ENCODE measurements at places on chromosomes 16 and 17.

DNA sequence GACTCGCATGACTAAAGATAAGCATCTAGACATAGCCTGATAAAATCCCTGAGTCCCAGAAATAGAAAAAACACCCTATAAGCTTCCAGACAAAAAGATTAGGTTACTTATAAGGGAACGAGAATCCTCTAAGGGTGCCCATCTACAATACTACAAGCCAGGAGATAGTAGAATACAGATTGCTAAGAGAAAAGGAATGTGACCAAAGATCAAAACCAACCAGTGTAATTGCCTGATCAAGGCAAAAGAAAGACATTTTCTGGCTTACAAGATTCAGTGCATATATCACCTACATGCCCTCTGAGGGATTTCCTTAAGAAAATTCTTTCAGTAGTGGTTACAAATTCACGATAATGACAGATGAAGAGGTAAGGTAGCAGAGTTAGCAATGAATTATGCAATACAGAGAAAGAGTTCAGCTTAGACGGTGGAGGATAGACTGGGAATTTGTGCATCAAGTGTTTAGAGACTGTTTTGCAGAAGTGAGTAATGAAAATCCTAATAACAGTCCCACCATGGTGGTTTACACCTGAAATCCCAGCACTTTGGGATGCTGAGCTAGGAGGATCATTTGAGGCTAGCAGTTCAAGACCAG is 35.0 kb downstream of the BCL7C start:
- DNase-seq = no peak

DNA sequence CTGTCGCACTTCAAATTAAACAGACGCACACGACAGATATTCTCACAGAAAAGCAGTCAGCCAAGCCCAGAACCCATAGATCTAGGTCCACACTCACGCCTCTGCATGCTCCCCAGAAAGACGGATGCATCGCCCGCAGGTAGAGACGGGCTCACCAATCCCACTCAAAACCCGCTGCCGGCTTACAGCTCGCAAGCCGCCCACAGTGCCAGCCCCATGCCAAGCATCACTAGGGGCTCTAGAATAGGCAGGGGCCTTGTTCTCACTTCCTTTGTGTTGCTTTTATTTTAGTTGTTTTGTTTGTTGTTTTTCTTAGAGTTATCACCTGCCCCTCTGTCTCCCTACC is 336 bp upstream of the BMERB1 start:
- DNase-seq = no peak

- DNase-seq = peak; percentile 64
Observed at GRCh38 chr16:1960665-1961630, 1.6 kb downstream of the NDUFB10 start.

GRCh38 chr17:382644-383533 is 30.3 kb upstream of the RPH3AL start:
- DNase-seq = peak; percentile 6

GRCh38 chr16:80968386-80969113 is 38.1 kb downstream of the CMC2 start:
- peak; percentile 85 for DNase-seq

DNA sequence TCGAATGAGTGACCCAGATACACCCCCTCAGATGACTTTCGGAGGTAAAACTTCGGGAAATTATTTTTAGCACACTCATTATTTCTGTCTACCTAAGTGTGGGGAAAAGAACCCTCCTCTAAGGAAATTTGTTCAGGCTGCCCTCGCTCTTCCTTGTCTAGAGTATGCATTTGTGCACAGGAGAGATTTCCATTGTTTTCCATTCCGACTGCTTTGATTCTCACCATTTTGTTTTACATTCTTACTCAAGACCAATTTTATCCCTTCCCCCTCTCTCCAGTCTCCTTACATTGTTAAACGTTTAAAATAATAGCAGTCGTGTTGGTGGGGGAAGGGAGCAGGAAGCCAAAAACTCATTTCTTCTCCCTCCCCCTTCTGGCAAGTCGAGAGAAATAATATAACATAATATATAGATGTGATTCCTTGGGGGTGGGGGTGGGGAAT is 1.5 kb upstream of the CHD3 start:
- no peak for DNase-seq

DNA sequence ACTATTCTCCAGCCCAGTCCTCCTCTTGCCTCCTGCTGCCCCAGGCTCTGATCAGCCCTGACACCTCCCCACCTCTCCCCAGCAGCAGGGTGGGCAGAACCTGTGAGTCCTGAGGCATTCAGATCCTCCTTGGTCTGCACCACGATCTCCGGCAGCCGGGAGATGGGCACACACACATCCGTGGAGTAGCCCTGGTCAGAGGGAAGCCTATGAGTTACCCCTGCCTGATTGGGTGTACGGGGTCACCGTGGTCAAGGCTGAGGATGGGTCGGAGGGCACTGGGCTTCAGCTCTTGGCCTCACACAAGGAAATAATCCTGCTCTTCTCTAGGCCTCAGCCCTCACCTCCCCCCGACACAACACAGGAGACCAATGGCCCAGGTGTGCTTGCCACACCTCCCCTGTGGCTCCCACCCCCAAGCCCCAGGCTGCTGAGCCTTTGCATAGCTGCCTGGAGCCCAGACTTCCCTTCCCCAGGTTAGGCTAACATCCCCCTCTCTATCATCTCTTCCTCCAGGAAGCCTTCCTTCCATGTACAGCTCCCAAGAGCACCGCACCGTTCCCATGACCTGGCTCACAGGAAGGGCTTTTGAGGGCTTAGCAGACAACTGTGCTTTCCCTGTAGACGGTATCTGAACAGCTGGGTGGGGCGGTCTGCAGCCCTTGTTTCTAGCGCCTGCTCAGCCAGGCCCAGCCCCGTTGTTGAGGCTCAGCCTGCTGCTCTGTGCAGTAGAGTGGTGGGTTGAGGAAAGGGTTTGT is 3.7 kb downstream of the LDHD start:
- DNase-seq = no peak

- peak; percentile 63 for DNase-seq
Observed at GRCh38 chr17:66715745-66716156, 119.2 kb upstream of the CACNG5 start.

DNA sequence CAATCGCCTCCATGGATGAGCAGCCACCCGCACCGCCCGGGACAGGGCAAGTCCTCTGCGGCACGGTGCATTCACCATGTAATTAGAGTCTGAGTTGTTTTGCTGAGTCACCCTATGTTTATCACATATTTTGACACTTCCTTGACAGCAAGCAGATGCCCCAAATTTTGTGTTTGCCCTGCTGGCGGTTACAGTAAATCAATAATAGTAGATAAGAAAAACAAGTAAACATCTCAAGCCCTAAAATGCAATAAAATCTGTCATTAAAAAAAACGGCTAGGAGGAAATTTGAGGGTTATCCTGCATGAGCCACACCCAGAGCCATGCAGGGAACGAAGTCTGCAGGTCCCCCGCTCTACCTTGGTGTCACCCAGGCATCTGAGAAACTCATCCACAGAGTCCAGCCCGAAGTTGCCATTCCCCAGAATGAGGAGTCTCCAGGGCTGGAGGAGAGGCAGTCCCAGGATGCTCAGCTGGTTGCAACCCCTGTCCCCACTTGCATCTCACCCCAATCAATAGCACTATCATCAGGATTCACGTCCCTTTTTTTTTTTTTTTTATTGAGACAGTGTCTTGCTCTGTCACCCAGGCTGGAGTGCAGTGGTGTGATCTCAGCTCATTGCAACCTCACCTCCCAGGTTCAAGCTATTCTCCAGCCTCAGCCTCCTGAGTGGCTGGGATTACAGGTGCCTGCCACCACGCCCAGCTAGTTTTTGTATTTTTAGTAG is 16.5 kb upstream of the ST6GALNAC1 start:
- peak; percentile 52 for DNase-seq
